ENCODE measurements at places on chromosomes 16 and 17.

DNA sequence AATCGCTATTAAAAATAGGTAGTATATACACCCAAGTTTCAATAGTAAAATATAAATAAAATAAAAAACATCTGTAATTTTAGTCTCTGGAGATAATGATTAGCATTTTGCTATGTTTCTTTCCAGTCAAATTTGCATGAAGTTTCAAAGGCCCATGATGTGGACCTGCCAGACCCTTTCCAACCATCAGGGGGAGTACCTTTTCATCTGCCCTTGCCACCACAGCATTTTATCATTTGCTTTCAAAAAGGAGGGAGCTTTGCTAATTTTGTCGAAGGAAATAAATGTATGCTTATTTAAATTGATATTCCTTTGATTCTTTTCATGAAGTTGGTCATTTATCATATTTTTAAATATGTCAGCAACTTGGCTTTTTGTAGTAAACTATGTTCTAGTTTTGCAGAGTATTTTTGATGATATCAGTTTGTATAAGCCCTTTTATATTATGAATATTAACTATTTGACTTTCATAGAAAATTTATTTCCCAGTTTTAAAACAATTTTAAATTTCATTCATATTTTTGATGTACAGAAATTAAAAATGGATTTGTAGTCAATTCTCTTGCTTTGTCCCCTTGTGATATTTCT lies 115.2 kb upstream of the NETO2 start:
- DNase-seq: peak; percentile 3

GRCh38 chr16:2761472-2761871 lies 9.0 kb downstream of the SRRM2 start:
- DNase-seq: no peak

GRCh38 chr17:36501963-36502362 lies 15.5 kb downstream of the ZNHIT3 start:
- DNase-seq: no peak

- DNase-seq: no peak
Measured at GRCh38 chr16:21653571-21653970, 1.2 kb upstream of the IGSF6 start.

GRCh38 chr17:79136596-79136995 lies 62.0 kb downstream of the ENGASE start:
- DNase-seq: no peak

DNA sequence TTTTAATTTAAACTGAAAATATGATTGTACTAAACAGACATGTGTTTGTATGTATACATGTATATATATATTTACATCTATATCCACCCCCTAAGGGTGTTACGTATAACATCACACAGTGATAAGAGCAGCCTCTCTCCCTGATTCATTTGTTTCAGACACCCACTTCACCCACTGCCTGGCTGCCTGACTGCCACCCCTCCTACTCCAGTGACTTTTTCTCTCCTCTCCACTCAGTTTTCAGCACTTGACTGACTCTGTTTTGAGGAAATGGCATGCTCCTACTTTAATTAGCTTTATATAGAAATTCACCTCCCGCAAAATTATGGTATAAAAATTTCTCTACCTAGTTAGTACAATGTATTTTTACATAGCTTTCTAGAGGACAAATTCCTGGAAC lies 20.0 kb downstream of the BFAR start:
- DNase-seq: no peak

DNA sequence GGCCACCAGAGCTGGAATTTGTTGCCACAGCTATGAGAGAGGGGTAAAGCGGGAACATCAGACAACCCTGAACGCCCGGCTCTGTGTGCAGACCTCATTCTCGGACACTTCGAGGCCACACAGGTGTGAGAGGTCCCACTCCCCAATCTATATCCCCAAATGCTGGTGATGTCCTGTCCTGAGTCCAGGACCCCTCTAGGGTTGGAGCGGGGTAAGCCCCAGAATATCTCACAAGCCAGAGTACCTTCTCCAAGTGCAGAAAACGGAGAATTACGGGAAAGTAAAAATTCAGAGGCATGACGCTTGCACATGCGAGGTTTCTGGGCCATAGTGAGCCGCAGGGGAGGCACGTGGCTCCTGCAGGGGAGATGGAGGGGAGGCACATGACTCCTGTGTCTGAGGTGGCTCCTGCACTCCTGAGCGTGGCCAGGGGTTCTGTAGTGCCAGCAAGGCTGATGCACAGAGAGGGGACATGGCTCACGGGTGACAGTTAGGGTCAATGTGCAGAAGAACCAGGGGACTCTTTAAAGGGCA lies 248.0 kb downstream of the RBFOX3 start:
- DNase-seq: no peak

DNA sequence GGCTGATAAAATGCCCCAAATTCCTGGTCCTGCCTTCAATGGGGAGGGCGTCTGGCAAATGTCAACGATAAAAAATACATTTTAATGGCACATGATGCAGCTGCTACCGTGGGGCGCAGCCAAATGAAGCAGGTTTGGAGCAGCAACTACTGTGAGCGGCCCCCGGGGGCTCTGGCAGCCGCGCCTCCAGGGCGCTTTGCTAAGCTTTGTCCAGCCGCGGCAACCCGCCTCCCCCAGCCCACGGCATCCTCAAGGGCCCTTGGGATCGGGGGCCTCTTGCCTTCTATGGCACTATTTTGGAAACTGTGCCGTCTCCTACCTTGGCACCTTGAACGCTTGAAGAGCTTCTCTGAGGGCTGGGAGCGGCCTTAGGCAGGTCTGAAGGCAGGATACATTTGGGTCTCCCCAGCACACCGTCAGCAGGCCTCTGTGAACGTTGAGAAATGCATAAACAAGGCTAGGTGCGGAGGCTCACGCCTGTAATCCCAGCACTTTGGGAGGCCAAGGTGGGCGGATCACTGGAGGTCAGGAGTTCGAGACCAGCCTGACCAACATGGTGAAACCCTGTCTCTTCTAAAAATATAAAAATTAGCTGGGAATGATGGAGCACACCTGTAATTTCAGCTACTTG lies 25.1 kb downstream of the TBX4 start:
- DNase-seq: no peak

- no peak for DNase-seq
Measured at GRCh38 chr16:86496262-86496928, 13.9 kb upstream of the FOXF1 start.

DNA sequence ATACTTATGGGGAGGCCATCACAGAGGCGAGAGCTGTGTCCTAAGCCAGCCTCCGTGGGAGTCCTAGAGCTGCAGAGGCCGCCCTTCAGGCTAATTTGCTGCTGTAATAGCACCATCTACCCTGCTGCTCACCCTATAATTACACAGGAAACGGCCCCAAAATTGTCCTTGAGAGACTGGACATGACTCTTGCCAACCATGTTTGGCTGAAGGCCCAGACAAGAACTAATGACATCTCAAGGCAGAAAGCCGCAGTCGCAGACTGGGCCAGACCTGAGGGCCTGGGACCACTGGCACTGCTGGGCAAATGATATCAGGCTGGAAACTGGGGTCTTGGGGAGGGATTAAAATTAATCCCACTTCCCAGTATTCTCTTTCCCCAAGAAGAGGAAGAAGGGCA lies 24.1 kb downstream of the PSMD7 start:
- DNase-seq: no peak

- no peak for DNase-seq
Measured at GRCh38 chr17:57286399-57287105, 30.2 kb downstream of the MSI2 start.

GRCh38 chr16:79006765-79007164 lies 593.8 kb downstream of the MAF start:
- no peak for DNase-seq

GRCh38 chr17:28506763-28507487 lies 777 bp downstream of the FOXN1 start:
- DNase-seq: no peak

- no peak for DNase-seq
Measured at GRCh38 chr16:84924331-84925091, 86.8 kb downstream of the ZDHHC7 start.

- peak; percentile 25 for DNase-seq
Measured at GRCh38 chr17:491086-492021, 138.7 kb upstream of the RPH3AL start.

DNA sequence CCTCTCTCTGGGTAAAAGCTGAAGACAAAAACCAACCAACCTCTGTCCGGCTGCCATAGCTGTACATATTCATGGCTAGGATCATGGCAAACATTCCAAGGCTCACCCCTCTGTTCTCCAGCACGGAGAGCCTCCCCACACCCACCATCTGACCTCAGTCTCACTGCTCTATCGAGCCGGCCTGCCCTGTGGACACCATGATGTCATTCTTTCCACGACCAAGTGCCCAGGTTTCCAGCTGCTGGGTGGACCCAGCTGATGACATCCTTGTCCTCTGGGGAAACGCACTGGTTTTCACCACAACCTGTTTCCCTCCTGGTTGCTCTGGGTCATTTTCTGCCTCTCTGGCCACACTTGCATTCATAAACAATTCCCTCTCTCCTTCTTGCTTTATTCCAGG lies 67.7 kb downstream of the NDEL1 start:
- no peak for DNase-seq

DNA sequence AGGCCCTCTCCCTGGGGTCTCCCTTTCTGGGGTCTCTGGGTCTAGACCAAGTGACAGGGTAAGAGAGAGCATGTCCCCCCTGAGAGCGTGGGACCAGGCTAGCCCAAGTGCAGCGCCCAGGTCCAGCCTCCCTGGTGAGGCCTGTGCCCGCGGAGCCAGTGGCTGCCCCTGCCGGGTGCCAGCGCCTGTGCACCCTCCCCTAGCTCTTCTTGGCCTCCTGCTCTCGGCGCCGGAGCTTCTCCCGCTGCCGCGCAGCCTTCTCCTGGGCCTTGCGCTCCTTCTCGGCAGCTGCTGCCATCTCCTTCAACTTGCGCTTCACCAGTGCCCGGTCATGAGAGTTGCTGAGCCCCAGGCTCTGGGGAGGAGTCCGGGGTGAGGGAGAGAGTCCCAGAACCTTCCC lies 17.3 kb downstream of the SAMD14 start:
- no peak for DNase-seq

DNA sequence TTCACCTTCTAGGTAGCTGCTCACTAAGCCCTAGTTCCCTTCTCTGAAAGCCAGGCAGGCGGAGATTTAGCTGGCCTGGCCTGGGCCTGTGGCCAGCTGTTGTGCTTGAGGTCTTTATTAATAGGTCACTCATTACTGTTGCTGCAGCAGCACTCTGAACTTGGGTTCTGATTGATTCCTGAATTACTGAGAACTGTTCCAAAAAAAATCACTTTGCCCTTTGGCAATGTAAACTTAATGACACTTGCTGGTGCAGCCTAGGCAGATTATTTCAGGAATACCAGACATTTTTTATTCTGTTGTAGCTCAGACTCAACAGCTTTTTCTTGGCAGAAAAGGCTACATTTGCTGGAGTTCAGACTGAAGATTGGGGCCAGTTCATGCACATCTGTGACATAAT lies 2.7 kb downstream of the TOM1L1 start:
- DNase-seq: no peak

DNA sequence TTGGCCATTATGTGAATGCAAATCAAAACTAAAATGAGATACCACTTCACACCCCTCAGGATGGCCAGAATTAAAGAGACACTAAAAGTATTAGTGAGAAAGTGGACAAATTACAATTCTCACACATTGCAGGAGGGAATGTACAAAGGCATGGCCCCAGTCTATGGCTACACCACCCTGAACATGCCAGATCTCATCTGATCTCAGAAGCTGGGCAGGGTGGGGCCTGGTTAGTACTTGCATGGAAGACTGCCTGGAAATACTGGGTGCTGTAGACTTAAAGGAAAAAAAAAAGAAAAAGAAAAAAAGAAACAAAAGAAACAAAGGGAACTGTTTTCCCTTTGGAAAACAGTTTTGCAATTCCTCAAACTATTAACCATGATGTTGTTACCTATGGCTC lies 97.0 kb upstream of the RBL2 start:
- DNase-seq: no peak

GRCh38 chr17:79612468-79613194 lies 1.8 kb upstream of the RBFOX3 start:
- DNase-seq: peak; percentile 69

- no peak for DNase-seq
Measured at GRCh38 chr16:86089334-86089900, 190.5 kb downstream of the IRF8 start.

- DNase-seq: no peak
Measured at GRCh38 chr16:73326221-73326620, 278.3 kb upstream of the ZFHX3 start.

GRCh38 chr16:75742424-75743047 lies 16.2 kb upstream of the CPHXL start:
- DNase-seq: no peak

GRCh38 chr16:86018487-86018886 lies 119.5 kb downstream of the IRF8 start:
- DNase-seq: no peak

DNA sequence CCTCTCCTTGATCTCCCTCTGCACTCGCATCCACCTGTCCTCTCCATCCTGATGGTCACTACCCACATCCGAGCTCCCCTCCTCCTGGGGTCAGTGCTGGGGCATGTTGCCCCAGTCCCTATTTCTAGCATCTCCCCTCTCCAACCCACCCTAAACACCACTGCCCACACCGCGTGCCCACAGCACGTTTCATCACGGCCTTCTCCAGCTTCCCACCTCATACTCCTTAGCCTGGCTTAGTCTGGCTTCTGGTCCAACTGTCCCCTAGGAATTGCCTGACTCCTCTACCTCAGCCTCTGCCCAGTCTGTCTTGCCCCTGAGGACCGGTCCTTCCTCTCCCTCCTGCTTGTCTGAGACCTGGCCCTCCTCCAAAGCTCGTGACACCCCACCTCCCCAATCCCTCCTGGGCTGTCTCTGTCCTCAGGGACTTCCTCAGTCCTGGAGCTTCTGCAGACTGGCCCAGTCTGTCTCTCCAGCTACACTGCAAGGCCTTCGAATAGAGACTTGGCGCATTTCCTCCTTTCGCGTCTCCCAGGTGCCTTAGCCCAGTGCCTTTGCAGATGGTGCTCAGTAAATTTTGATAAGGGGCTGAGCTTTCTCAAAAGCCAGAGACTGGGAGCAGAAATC lies 4.9 kb downstream of the ALOX15 start:
- DNase-seq: no peak

DNA sequence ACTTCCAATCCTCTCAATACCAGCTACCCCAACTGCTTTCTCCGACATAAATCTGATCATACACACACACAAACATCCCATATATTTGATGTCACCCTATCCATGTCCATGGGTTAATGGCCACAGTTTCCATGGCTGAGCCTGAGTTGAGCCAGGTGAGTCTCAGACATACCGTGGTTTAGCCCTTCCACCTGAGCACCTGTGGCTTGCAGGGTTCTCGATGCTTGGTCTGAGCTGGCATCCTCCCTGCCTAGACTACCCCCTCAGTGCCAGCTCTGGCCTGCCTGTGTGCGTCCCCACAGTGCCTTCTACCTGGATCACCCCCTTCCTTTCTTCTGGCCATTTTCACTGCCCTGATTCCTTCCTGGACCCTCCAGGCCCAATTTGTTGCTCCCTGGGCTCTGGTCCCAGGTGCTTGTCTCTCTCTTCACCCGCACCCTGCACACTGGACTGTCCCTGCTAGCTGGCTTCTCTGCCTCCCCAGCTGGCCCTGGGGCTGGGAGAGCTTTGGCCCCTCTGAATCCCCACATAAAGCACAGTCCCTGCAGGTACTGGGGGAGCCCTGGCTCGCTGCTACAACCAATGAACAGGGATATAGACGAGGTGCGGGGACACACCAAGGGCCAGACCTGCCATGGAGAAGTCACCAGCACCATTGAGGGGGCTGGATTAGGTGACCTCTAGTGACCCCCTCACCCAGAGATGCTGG lies 7.4 kb downstream of the ELMO3 start:
- no peak for DNase-seq

GRCh38 chr17:73760439-73760758 lies 116.2 kb upstream of the SDK2 start:
- DNase-seq: no peak

Data from activated T-cell treated with anti-CD3 and anti-CD28 coated beads, Interleukin-2, amount 50 U/mL, for 72 hours (primary cell).